Hematopoietic multipotent progenitor cell treated with erythropoietin and hydrocortisone succinate and interleukin-3 and kit ligand, for 17 days (in vitro differentiated cells): ENCODE measurements at places on chromosomes 1 and 21.

DNA sequence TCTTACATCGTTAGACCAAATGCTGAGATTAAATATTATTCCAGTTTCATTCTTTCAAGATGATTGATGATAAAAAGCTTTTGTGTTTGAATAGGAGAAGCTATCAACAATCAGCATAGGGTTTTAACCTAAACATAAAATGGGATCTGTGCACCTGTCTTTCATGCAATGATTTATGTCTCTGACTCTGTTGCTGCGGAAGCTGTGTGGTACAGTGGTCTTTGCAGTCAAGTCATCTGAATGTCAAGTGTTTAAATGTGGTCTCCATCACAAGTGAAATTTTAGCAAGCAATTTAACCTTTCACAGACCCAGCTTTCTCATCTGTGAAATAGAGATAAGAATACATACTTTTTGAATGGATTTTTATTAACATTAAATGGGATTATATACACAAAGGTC is 107.2 kb downstream of the PLPPR5 start:
- DNase-seq: no peak

GRCh38 chr1:42461196-42461595 is 1.9 kb upstream of the CCDC30 start:
- DNase-seq: no peak

- no peak for DNase-seq
Observed at GRCh38 chr1:70874063-70874462, 173.6 kb downstream of the PTGER3 start.

GRCh38 chr1:59057211-59057694 is 239.6 kb upstream of the FGGY start:
- no peak for DNase-seq

GRCh38 chr1:214912127-214912526 is 170.4 kb upstream of the KCNK2 start:
- DNase-seq: no peak
